NCI-H2107 (cell line): ENCODE measurements at places on chromosomes 7 and 10.

DNA sequence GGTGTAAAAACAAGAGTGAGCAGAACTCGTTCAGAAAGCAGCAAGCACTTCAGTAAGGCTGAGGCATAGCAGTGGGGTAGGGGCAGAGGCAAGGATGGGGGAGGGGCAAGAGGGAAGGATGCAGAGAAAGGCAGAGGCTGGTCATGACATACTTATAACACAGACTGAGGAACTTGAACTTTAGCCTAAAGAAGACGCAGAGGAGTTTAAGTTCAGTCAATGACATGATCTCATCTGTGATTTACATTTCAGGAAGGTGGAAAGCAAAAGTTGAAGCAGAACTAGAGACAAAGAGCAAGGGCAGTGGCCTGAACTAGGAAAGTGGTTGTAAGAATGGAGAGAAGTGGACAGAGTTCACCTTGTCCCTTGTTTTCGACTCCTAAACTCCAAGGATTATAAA is 15.8 kb downstream of the MACC1 start:
- no peak for DNase-seq

DNA sequence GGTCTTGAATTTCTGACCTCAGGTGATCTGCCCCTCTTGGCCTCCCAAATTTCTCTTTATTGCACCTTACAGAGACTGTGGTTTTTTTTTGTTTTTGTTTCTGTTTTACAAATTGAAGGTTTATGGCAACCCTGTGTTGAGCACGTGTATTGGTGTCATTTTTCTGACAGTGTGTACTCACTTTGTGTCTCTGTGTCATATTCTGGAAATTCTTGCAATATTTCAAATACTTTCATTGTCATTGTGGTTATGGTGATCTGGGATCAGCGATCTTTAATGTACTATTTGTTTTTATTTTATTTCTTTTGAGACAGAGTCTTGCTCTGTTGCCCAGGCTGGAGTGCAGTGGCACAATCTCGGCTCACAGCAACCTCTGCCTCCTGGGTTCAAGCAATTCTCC is 89.8 kb downstream of the PRTFDC1 start:
- DNase-seq, result no peak

GRCh38 chr10:103548006-103548405 is 54.5 kb downstream of the NEURL1 start:
- DNase-seq, result no peak

DNA sequence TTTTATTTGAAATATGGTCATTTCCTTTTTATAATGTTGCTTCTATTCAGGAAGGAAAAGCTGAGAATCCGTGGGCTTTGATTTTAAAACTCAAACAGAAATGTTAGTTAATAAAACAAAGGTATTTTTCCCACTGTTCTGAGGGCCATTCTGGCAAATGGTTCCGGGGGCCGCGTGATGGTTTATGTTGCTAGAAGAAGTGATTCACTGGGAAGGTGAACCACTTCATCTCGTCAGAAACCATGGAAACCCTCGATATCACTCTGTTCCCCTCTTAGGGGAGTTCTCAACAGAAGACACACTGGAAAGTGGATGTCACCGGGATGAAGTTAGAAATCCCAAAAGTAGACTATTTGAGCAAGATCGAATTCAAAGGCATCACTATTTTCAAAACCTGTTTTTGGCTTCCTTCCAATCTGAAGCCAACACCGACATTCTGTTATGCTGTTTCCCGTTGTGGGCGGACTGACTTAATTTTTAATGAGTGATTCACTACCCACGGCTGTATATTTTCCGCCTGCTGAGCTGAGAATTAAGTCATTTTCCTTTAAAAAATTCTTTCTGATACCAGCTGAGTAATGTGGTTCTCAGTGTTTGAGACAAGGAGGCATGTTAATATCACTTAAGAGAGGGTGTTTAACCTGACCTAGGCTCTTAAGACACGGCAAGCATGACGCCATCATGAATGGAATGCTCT is 84.1 kb downstream of the PTPRE start:
- no peak for DNase-seq

- DNase-seq, result no peak
Observed at GRCh38 chr7:20438694-20439376, 108.1 kb downstream of the ITGB8 start.
